ENCODE measurements at places on chromosomes 7 and 10. TPM values are rescaled to one million over a fixed set of nuclear protein-coding genes. Genes with fewer than 3 reads are reported as not detected.

GRCh38 chr10:129033790-129034272 lies 433.2 kb upstream of the MGMT start:
- DNase-seq, result no peak
- peaks cover 19% of the 10 kb centered on the region for H3K27me3 ChIP-seq
- peaks cover 56% of the 10 kb centered on the region for H3K4me1 ChIP-seq
- H3K4me3 ChIP-seq, result no peak overlapping the region
- no peaks in the 10 kb centered on the region for H3K36me3 ChIP-seq

GRCh38 chr10:126222736-126223511 lies 165.4 kb downstream of the ADAM12 start:
- no peak for DNase-seq
- H3K4me3 ChIP-seq, result no peak overlapping the region
- H3K27ac ChIP-seq, result no peak overlapping the region
- H3K36me3 ChIP-seq, result no peaks in the 10 kb centered on the region
- H3K27me3 ChIP-seq, result no peaks in the 10 kb centered on the region
- no peaks in the 10 kb centered on the region for H3K4me1 ChIP-seq

DNA sequence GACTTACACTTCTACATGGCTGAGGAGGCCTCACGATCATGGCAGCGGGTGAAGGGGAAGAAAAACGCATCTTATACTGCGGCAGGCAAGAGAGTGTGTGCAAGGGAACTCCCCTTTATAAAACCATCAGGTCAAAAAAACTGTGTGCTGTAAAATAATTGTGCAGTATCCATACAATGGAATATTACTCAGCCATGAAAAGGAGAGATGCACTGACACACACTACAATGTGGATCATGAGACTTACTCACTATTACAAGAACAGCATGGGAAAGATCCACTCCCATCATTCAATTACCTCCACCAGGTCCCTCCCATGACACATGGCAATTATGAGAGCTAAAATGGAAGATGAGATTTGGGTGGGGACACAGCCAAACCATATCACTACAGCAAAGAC lies 27.2 kb upstream of the CARD11 start:
- H3K36me3 ChIP-seq, result peaks cover 42% of the 10 kb centered on the region
- H3K27ac ChIP-seq, result no peak overlapping the region
- no peak overlapping the region for H3K4me3 ChIP-seq
- no peaks in the 10 kb centered on the region for H3K27me3 ChIP-seq
- H3K4me1 ChIP-seq, result peaks cover 65% of the 10 kb centered on the region

DNA sequence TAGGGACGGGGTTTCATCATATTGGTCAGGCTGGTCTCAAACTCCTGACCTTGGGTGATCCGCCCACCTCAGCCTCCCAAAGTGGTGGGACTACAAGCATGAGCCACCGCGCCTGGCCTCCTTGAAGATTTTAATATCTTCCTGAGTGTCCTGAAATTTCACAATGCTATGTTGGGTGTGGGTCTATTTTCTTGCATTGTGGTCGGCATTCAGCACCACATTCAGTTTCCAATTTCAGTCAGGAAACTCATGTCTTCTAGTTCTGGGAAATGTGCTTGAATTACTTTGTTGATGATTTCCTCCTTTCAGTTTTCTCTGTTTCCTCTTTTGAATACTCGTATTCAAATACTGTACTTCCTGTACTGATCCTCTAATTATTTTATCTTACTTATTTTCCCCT lies 49.3 kb upstream of the IL6 start:
- H3K36me3 ChIP-seq, result peaks cover 35% of the 10 kb centered on the region
- H3K27ac ChIP-seq, result peak overlapping the region; percentile 88
- peak overlapping the region; percentile 56 for H3K4me3 ChIP-seq
- peak; percentile 26 for DNase-seq
- H3K27me3 ChIP-seq, result no peaks in the 10 kb centered on the region

GRCh38 chr7:15396210-15397158 lies 165.3 kb downstream of the AGMO start:
- H3K27me3 ChIP-seq, result no peaks in the 10 kb centered on the region
- DNase-seq, result no peak
- H3K4me3 ChIP-seq, result no peak overlapping the region

The AZGP1 gene
- not detected for total RNA-seq

GRCh38 chr7:119606297-119606696 lies 666.7 kb upstream of the KCND2 start:
- no peak overlapping the region for H3K27ac ChIP-seq
- H3K27me3 ChIP-seq, result no peaks in the 10 kb centered on the region
- no peaks in the 10 kb centered on the region for H3K4me1 ChIP-seq
- H3K36me3 ChIP-seq, result no peaks in the 10 kb centered on the region
- no peak overlapping the region for H3K4me3 ChIP-seq
- no peak for DNase-seq

- no peak for DNase-seq
- no peak overlapping the region for H3K4me3 ChIP-seq
- no peaks in the 10 kb centered on the region for H3K27me3 ChIP-seq
- no peak overlapping the region for H3K27ac ChIP-seq
- peaks cover 36% of the 10 kb centered on the region for H3K4me1 ChIP-seq
- H3K36me3 ChIP-seq, result peaks cover 5% of the 10 kb centered on the region
Measured at GRCh38 chr10:124660404-124661125, 83.6 kb downstream of the FAM53B start.
